ENCODE measurements at places on chromosomes 5 and 9.

DNA sequence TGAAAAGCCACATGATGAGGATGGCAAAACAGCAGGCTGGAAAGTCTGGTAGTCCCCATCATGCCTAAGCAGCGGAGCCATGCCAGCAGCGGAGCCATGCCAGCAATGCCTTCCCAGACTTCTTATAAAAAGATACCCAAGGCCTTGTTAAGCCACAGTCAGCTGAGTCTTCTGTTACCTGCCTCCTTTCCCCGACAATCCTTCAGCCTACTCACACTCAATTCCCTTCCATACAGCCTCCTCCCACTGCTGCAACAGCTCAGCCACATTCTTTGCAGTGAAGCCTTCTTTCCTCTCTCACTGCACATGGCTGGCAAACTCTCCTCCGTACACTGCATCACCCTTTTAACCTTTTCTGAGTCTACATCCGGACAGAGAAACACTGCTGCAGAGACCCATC is 114.9 kb downstream of the AUH start:
- no peak for DNase-seq

DNA sequence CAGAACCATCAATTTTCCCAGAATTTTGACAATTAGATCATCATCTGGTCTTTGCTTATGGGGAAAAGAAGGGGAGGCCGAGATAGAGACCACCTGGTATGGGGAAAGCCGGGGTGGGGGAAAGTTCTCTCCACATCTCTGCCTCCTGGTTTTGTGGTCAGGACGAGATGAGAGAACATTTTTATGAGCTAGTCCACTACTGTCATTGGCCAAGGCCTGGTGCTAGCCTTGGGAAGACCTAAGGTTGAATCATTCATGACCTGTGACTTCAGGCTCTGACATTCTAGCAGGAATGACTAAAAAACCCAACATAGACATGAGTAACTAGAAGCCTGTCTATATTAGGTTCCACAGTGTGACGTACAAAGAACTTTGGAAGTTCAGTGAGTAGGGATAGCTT is 135.2 kb downstream of the PTTG1 start:
- DNase-seq, result no peak

- no peak for DNase-seq
Measured at GRCh38 chr5:30809933-30810332, 383.6 kb upstream of the CDH6 start.

DNA sequence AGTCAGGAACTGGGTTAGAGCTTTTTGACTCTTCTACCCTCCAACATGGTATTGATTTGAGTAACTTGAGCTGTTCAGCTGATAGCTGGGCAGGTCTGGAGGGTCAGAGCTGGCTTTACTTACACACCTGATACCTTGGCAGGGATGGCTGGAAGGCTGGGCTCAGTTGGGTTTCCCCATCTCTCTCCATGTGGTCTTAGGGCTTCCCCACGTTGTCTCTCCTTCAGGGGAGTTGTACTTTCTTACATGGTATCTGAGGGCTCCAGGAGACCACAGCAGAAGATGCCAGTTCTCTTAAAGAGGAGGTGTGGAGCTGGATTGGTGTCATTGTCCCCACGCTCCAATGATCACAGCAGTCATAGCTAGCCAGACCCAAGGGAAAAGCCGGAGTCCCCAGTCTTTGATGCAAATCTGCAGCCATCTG is 25.6 kb downstream of the ISOC1 start:
- DNase-seq, result no peak

DNA sequence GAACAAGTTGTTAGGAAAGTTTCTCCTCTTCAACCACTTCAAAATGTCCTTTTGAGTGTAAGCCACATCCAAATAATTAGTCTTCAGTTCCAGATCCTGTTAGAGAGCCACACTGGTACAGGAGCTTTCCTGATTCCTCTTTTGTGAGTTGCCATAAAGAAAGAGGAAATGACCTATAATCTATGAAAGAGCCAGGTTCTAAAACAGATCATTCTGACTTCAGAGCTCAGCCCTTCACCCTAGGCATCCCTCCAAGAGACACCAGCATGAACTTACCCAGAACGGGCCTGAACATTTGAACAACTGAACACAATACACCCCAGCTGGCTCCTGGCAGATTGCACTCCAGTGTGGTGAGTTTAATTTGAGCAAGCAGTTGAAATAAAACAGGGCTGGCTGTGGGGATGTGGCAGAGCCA is 25.7 kb downstream of the SLC1A1 start:
- no peak for DNase-seq

GRCh38 chr5:3351581-3352442 is 243.8 kb upstream of the IRX1 start:
- peak; percentile 38 for DNase-seq

- DNase-seq, result no peak
Measured at GRCh38 chr5:152736906-152737305, 331.8 kb upstream of the NMUR2 start.

GRCh38 chr5:160230686-160231527 is 1.6 kb downstream of the FABP6 start:
- no peak for DNase-seq

DNA sequence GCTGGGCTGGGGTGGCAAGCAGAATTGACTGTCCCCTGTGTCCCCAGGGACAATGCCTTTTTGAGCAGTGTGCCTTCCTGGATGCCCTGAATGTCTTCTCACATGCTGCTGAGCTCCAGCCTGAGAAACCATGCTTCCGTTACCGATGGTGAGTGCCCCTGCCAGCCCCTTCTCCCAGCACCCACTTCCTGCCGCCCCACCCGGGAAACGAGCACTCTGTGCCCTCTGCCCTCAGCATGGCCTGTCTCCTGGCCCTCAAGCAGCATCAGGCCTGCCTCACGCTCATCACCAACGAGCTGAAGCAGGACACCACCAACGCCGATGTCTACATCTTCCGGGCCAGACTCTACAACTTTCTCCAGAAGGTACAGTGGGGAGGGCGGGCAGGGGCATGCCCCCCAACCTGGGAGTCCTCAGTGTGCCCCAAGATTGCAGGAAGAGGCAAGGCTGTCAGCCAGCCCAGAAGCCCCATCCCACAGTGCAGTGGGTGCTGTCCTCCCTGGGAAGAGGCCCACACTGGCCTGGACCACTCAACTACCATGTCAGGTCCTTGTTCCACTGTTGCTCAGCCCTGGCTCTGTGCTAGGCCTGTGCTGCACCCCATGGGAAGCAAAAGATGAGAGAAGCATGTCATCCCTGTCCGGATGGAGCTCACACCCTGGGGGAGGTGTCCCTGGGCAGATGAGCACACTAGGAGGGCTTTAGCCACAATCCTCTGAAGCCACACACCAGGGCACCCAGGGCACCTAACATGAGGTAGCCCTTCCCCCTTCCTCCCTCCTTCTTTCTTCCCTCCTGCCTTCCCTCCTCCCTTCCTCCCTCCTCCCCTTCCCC is 4.4 kb downstream of the TTC16 start:
- no peak for DNase-seq

DNA sequence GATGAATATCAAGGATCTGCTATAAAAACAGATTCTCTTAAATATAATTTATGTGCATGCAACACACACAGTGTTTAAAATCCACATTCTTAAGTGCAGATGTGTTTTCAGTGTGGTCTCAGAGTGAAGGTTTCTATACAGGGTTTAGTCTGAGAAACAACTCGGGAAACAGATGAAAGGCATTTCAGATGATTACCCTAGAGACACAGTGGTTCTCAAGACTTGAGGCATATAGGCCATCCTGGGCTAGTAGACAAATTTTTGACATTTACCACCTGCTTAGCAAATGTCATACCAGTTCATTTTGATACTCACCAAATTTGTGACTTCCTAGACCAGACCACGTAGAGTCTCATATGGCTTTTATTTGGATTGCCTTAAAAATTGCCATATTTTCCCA is 216.5 kb downstream of the ARL15 start:
- no peak for DNase-seq

- DNase-seq, result no peak
Measured at GRCh38 chr9:93120846-93121315, 13.2 kb downstream of the NINJ1 start.

- no peak for DNase-seq
Measured at GRCh38 chr9:134689321-134690181, 47.9 kb downstream of the COL5A1 start.

DNA sequence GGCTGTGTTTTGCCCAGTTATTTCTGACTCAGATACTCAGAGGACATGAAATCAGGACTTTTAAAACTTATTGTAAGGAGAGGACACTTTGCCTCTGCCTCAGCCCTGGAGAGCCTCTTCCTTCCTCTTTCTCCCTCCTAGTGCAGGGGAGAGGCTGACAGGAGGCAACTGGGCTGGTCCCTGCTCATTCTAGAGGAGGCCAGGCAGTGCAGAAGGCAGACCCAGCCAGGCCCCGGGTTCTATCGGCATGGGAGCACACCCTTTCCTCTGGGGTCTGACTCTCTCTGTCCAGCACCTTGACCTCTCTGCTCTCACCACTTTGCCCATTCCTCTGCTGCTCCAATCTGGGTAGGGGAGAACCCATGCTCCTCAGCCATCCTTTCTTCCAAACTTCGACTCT is 16.0 kb upstream of the SMIM32 start:
- no peak for DNase-seq

GRCh38 chr5:958701-959571 is 49.7 kb upstream of the NKD2 start:
- DNase-seq, result no peak

DNA sequence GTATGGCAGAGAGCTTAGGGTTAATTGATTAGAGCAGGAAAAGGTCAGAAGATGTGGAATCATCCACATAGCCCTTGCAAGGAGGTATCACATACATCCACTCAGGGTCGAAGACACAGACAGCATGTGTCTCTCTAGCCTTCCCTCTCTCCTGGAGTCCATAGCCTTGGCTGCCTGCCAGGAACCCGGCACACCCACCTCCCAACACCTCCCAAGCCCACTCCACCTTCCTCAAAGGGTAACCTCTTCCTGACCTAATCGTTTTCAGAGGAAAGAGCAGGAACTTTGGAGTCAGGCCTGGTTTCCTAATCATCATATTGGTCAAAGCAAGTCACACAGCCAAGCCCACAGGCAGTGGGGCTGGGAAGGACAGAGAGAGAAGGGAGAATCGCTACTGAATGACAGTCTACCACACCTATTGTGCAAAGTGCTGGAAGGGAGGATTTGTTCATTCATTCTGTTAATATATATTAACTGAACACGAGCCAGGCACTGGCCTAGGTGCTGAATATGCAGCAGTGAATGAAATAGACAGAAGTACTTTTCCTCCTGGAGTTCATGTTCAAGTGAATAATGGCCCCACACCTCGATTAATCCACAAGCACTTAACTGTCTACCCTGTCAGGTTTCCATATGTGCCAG is 107.8 kb downstream of the KCNIP1 start:
- DNase-seq, result no peak

DNA sequence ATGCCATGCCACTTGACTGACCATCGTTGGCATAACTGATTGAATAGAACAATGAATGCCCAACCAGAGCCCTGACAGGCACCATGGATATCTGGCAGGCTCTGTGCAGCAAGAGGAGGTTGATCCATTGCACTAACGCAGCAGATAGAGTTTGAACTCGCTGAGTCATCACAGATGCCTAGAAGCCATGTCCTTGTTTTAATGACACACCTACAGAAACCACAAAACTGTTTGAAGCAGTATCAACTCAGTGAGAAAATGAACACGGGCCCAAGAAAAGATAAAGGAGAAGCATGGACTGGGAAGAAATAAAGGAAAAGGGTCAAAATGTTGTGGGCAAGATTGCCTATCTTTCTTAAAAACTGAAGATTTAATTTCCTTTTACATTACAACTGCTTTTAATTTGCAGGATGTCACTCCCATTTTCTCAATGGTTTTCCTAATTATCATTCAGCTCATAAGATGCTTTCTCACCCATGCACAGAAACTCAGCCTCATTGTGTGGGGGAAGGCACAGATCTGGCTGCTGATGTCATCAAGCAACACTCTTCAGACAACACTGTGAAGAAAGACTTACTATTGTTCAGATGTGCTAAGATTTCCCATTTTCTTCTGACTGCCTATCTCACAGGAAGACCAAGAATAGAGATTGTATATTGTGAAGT is 129.0 kb downstream of the PIK3R1 start:
- DNase-seq, result no peak

DNA sequence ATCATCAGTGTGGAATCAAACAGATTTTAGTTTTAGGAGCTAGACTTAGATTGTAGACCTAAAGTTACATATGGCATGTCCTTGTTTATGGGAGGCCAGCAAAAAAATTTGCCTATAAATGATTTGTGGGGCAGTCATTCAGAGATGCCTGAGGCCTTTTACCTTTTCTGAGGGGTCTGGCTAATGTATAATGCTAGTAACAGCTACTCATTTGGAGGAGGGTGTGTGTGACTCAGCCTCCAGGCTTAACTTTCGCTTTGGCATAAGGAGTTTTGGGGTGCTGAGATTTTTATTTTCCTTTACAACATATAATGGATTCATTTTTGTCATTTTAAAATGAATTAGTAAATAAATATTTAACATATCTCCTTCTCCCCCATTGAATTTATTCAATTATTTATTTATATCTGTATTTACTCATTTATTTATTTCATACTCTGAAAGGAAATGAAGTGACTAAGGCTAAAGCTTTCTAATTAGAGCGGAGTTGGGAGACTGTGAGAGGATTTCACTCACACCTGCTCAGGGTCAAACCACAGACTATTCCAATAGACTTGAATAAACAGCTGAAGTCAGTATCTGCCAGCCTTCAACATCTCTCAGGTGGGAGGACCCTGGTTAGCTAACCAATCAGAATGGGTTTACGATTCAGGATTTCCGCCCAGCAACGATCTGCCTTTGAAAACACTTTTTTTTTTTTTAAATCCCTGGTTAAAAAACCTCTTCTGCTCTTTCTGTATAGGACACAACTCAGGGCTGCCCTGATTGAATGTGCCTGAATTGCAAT is 487.5 kb upstream of the SGCD start:
- DNase-seq, result no peak

DNA sequence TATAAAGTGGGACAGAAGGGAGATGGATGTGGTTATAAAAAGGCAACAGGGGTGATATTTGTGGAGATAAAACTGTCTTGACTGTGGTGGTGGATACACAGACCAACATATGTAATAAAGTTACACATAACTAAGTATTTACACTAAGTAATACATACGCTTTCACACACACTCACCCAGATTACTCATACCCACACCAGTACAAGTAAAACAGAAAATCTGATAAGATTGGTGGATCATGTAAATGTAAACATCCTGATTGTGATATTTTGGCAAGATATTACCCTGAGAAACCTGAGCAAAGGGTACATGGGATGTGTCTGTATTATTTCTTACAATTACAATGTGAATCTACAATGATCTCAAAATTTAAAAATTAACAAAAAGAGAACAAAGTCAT is 53.3 kb upstream of the SLIT3 start:
- DNase-seq, result no peak

DNA sequence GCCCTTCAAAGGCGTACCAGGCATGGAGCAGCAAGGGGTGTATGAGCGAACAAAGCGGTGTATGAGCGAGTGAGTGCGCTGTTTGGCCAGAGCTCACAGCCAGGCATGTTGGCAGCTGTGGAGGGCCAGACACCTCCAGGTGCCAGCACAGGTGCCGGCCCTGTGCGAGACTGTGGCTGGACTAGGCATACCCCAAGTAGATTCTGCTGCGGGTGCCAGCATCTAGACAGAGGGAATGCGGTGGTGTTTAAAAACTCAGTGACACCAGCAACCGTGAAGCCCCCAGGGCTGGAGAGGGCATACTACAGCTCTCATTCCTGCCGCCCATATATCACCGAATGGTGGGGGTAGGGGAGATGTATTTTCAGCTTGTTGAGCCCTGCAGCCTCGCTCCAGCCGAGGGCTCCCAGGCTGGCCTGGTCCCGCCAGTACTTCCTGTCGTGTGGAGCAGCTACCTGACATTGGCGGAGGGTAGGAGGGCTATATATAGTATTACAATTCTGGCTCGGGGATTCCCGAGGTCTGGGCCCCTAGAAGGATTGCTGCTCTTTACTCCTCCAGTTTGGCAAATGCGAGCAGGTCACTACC is 1829.6 kb upstream of the NUDT12 start:
- DNase-seq, result no peak

GRCh38 chr5:122719991-122720746 is 54.7 kb upstream of the SNX2 start:
- no peak for DNase-seq
